ENCODE measurements at places on chromosomes 2 and 18. TPM values are rescaled to one million over a fixed set of nuclear protein-coding genes. Genes with fewer than 3 reads are reported as not detected.

DNA sequence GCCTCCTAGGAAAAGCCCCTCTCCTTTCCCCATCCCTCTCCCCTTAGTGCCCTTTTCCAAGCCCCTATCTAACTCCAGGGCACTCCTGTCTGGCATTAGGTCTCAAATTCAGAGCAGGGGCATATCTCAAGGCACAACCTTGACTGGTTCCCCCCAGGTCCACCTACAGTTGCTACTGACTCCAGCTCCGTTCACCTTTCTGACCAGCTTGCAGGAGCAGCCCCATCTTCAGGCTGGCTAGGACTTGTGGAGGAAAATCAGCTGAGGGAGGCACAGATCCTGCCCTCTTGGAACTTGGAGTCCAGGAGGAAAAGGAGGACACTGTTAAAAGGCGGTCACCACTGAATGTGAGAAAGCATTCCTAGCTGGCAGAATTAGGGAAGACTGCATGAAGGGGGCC lies 152.4 kb downstream of the ZFP36L2 start:
- no peak for DNase-seq

- DNase-seq = no peak
These were observed 762.3 kb downstream of the BCL11A start for GRCh38 chr2:59791004-59791618.

DNA sequence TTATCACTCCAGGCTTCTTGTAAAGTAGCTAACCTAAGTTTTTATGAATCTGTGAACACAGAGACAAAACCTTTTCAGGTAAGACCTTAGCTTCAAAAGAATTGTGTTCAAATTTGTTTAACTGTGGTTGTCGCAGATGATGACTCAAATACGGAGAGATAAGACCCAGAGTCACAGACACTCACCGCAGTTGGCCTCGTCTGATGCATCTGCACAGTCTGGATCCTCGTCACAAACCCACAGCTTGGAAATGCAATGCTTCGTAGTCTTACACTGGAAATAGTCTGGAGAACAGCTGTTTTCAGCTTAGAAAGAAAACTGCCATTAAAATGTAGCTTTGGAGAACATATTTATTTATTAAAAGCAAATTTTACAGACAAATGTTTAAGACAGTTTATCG lies 1662.1 kb upstream of the NXPH2 start:
- no peak for DNase-seq

- no peak for DNase-seq
These were observed 628.6 kb downstream of the NR4A2 start for GRCh38 chr2:155703917-155704316.

DNA sequence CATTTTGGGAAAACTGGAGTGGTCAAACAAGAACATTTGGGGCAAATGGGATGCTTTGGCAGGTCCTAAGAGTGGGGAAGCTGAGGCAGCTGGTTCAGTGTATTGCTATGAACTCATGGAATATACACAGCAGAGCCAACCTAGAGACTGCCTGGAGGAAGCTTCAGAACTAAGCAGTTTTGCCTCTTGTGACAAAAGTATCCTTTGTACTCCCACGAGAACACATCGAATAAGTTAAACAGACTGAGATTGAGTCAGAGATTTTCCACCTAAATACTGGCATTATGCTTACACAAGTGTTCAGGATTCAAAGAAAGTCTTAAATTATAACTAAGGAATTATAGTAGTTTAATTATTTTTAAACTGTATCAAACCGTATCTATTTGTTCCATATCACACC lies 5.2 kb upstream of the ARMC9 start:
- no peak for DNase-seq

DNA sequence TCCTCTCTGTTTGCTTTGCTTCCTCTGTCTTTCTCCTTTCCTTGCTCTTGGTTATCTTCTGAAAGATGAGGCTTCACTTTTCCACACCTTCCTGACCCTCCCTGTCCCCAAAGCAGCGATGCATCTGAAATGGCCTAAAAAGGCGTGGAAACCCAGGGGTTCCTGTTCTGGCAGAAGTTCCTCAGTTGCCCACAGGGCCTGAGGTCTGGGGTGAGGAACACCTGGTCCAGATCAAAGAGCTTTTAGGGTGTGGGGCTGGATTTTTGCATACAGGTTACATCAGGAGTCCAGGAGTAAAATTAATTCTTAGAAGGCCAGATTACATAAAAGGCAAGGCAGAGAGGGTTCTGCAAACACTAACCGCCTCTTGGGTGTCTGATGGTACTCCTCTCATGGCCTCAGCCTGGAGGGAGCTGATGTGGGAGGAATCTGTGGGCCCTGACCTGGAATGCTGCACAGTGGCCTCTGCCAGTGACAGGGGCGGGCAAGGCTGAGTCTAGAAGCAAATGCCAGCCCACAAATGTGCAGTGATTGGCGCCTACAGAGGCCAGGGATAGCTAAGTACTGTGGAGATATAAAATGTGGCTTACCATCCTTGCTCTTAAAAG lies 41.8 kb downstream of the INPP4A start:
- DNase-seq = no peak

SNED1 gene
- 8.0 TPM for total RNA-seq

GRCh38 chr2:67515056-67515455 lies 117.9 kb downstream of the ETAA1 start:
- no peak for DNase-seq

GRCh38 chr2:15034246-15034645 lies 401.7 kb downstream of the LRATD1 start:
- DNase-seq = no peak

- DNase-seq = no peak
These were observed 50.3 kb upstream of the GAREM2 start for GRCh38 chr2:26122630-26123029.

GPBAR1 gene
- total RNA-seq = 1.8 TPM

COL4A4 gene
- total RNA-seq = 10.3 TPM

SLC5A7 gene
- total RNA-seq = 0.19 TPM

- no peak for DNase-seq
These were observed 75.1 kb downstream of the PLEKHM3 start for GRCh38 chr2:207950063-207950760.

DNA sequence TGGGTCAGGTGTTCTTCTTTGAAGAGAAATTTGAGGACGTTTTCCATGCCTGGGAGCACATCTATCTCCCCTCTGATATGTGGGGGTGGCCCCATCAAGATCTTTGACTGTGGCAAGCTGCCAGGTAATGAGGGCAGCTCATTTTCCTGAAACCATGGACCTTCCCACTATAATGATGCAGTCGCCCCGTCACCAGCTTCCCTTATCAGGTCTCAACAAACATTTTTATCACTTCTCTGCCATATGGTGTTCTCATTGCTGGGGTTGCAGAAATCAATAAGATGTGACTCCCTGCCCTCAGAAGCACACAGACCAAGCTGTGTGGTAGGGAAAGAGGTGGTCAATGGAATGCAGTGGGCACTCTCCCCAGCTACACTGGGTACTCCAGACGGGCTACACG lies 48.4 kb upstream of the B3GNT7 start:
- DNase-seq = no peak

DNA sequence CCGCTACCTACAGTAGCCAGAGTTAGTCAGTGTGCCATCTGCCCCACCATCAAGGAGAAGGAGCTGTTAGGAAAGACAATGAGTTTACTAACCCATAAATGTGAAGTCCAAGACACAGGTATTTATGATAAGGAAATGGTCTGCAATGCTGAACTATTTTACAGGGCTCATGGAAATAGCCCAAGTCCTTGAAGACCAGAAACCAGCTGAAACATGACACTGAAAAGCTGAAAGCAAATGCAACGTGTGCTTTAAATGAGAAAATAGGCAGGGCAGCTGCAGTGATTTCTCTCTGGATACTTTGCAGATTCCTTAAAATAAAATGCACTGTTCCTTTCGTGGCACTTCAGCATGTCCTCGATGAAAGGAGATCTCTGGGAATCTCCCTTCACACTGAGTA lies 256.4 kb upstream of the TCF4 start:
- no peak for DNase-seq

DNA sequence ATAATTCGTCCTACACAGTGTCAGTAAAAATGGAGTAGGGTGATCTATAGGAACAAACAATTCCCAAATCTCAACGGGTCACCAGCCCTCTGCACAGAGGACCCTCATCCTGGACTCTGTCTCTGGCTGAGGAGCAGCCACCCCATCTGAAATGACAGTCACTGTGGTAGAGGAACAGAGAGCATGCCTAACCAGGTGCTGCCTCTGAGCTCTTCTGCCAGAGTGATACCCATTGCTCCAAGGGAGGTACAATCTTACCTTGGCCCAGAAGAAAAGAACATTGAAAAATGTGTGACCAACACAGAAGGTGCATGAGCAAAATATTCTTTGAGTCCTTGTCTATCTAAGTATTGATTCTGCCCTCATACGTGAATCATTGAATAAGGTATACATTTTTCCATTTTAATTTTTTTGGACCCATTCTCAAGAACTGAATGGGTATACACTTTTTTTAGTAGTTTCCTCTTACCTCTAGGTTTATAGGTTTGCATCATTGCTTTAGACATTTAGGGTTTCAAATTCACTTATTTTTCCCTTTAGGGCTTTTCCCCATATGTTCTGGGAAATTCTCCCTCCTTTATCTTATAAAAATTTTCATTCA lies 8.7 kb downstream of the SP140 start:
- DNase-seq = no peak

DNA sequence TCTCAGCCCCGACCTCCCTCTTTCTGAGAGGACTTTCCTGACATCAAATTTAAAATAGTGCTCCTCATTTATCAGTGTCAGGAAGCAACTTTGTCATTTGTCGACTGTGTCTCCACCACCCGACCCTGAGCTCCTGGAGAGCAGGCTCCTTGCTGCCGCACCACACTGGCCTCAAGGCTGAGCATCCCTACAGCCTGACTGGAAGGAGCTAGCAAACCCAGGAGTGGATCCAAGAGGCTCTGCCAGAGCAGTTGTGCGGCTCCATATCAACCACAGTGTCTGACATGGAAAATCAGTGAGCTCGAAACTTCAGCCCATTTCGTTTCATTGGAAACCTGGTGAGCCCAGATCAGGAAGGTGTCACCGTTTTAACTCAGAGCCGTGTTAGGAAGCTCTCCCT lies 125.2 kb downstream of the PTGR3 start:
- no peak for DNase-seq

OTOS gene
- total RNA-seq = not detected

GRCh38 chr2:88540346-88540745 lies 86.9 kb downstream of the EIF2AK3 start:
- DNase-seq = no peak

- no peak for DNase-seq
These were observed 78.6 kb upstream of the RPRM start for GRCh38 chr2:153557211-153557610.

GRCh38 chr2:39602616-39603015 lies 63.1 kb upstream of the TMEM178A start:
- no peak for DNase-seq

DNA sequence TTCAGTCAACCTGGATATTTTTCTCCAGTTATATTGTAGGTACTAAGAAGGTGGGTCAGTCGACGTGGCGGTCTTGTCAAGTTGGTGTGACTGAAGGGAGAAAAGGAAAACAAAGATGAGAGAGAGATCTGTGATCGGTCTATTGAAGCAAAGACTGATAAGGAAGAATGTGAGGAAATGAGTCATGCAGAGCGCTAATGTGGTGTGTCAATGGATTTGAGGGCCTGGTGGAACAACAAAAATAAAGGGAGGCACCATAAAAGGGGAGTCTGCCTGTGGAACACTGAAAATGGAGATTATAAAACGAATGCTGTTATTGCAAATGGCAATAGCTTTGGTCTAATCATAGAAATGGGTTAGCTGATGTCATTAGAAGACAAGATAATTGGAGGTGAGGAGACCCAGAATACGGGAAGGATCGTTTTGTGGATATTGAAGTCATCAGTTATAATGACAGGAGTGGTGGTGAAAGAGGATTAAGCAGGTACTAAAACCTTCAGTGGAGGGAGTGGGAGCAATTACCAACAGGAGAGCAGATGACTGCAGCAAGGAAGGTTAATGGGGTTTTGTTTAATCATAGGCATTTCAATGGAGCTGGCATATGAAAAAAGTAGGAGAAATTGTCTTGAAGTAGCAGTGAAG lies 599.1 kb upstream of the FSHR start:
- DNase-seq = no peak

NPHP1 gene
- 4.5 TPM for total RNA-seq

GRCh38 chr2:134348239-134348638 lies 94.4 kb downstream of the MGAT5 start:
- no peak for DNase-seq

- no peak for DNase-seq
These were observed 5.9 kb downstream of the ASXL3 start for GRCh38 chr18:33583901-33584300.

COL4A3 gene
- total RNA-seq = 5.8 TPM

RAB27B gene
- total RNA-seq = 0.30 TPM

DQX1 gene
- not detected for total RNA-seq

RESP18 gene
- total RNA-seq = not detected

DNA sequence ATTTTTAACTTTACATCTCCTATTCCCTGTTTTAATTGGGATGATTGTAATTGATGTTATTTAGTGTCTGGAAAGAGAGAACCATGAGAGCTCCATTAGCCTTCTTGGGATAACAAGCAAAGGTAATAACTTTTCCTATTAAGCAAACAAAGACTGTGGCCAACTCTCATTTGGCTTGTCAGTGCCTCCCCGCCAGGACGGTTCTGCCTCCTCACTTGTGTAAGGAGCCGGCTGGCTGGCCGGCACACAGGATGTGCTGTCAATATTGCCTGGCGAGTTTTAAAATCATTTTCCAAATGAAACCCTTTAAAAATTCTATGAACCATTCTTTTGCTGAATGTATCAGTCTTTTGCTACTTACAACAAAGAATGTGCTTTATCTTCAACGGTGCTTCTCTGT lies 898.3 kb downstream of the CPS1 start:
- DNase-seq = peak; percentile 42

Measured in Right ventricle myocardium superior (tissue), 1 donor.